NCI-H187 treated with DMSO at 0.1 percent for 48 hours (cell line): ENCODE measurements at places on chromosomes 7 and 10.

GRCh38 chr10:63286340-63286739 is 153.2 kb downstream of the NRBF2 start:
- no peak for DNase-seq

- no peak for DNase-seq
These were observed 91.4 kb downstream of the CARD11 start for GRCh38 chr7:2952316-2952715.

GRCh38 chr7:64516451-64516850 is 46.4 kb downstream of the ZNF680 start:
- no peak for DNase-seq

GRCh38 chr10:91163869-91164474 is 56.5 kb upstream of the PCGF5 start:
- DNase-seq: no peak

GRCh38 chr7:156935250-156935649 is 14.3 kb upstream of the NOM1 start:
- DNase-seq: no peak

- DNase-seq: peak; percentile 47
These were observed 22.9 kb downstream of the DNAJB12 start for GRCh38 chr10:72331575-72332422.

DNA sequence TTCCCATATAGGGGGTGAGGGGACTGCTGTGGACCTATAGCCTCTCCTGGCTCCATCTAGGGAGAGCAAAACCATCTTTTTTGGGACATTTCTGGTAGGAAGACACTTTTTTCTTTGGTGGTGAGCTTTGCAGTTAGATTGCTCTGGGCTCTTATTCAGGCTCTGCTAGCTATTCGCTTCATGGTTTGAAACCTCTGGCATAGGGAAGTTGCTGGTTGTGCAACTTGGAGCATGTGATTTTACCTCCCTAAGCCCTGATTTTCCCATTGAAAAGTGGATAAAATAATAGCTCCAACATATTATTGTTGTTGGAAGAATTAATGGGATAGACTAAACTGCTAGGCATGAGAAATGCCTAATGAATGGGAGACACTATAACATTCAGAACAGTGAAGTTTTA is 69.6 kb downstream of the CYP26A1 start:
- DNase-seq: no peak

GRCh38 chr10:69057951-69058297 is 30.0 kb upstream of the SRGN start:
- no peak for DNase-seq

GRCh38 chr7:80533287-80533686 is 21.4 kb upstream of the GNAT3 start:
- DNase-seq: no peak

- DNase-seq: no peak
These were observed 75.6 kb upstream of the NRBF2 start for GRCh38 chr10:63057509-63057908.

DNA sequence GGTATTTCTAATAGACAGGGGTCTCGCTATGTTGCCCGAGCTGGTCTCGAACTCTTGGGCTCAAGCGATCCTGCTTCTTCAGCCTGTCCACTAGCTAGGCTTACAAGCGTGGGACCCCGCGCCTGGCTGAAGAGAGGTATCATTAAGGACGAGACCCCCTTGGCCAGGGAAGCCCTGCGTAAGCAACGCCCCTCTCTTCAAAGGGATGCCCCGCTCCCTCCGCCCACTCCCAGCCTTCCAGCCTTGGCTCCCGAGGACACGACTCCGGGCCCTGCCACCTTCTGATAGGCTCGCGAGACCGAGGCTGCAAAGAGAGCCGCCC is 220 bp upstream of the ZKSCAN5 start:
- no peak for DNase-seq

GRCh38 chr10:26543567-26544306 is 105.6 kb downstream of the APBB1IP start:
- DNase-seq: no peak

GRCh38 chr10:91287276-91287675 is 66.8 kb downstream of the PCGF5 start:
- DNase-seq: no peak

- no peak for DNase-seq
These were observed 58.8 kb upstream of the ABLIM1 start for GRCh38 chr10:114716811-114717404.

DNA sequence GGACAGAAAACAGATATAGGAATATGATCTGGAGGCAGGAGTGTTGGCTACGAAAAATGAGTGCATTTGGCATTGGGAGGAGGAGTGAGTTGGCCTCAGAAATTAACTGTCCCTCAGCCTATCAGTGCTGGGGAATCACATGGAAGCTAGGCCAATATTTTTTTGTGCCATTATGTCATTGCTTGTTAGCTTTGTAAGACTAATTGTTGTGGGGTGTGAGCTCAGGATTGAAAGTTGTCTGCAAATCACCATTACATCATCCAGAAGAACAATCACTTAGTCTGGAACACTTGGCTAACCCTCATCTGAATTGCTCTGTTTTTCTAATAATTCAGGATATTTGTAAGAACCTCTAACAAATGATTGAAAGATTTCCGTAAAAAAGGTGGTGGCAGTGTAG is 45.2 kb upstream of the SEMA3D start:
- no peak for DNase-seq

GRCh38 chr10:74187237-74187636 is 36.2 kb downstream of the ADK start:
- no peak for DNase-seq

- DNase-seq: no peak
These were observed 63.7 kb downstream of the TACC2 start for GRCh38 chr10:122052701-122053100.

DNA sequence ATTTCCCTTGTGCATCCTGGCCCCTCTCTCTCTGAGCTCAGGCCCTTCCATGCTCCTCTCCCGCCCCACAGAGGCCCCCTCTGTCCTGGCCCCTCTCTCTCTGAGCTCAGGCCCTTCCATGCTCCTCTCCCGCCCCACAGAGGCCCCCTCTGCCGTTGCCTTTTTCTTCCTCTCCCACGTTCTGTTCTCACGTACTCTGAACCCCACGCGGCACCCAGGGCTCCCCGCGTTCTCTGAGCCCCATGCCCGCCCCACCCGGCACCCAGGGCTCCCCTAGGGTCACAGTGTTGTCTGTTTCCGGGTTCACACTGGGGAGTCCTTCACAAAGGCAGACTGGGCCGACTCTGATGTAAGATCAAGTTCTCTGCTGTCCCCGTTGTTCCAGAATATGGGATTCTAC is 336.8 kb downstream of the DNAJB6 start:
- DNase-seq: no peak

DNA sequence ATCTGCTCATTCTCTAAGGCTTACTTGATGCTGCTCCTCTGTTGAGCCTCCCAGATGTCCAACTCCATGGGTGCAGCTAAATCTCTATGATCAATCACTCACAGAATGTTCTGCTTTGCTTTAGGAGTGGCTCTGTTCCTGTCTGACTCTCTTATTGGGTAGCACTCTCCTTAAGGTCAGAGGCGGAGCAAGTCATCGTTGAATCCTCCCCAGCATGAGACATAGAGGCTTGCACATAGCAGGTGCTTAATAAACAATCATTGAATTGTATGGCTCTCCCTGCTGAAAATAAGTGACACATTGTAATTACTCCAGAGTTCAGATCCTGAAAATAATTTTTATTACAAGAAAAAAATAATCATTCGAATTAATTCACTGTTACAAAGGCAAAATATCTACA is 69.7 kb downstream of the NPS start:
- no peak for DNase-seq

DNA sequence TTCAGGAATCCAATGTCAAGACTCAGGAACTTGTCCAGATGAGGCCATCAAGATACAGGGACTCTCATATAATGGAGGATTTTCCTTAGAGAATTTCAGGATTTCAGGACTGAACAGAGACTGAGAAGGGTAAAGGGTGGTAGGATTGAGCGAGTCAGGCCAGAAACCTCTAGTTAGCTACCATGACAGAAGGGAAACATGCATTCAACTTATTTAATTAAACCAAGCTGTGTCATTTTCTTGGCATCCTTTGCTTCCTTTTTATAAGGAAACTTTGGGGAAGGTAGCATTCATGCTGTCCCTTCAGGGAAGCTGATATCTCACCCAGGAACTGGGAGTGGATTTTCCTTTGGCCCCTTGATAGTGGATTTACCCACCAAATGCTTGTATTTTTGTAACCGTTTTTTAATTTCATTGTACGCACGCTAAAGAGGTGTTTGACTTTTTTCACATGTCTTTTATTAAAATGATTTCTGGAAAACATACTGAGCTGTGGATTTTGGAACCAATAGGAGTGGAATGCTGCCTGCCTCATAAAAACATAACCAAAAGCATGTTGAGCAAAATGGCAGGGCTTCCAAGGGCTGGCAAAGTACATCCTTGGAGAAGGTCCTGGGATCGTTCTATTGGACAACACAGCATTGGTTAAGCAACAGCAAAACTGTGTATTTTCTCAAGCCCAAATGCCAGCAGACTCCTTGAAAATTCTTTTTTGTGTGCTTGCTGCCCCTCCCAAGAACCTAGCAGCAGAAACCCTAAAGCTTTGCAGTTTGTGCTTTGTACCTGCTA is 104.5 kb downstream of the CXCL12 start:
- no peak for DNase-seq

DNA sequence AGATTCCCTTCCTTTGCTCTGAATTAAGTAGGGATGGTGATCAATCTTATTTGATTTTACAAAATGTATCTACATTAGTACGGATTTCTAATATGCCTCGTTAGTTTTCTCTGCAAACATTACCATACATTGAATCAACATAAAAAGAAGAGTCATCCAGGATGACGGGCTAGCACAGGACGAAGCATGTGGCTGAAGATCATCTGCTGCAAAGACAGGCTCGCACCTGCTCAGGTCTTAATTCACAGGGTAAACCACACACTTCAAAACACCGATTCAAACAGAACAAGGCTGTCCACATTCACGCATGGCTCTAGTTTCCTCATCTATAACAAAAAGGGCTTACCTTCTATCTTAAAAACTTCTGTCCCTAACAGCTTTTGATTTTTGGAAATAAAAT is 323.0 kb downstream of the PARD3 start:
- DNase-seq: peak; percentile 3

GRCh38 chr7:6142871-6143380 is 111.8 kb downstream of the ANKRD61 start:
- DNase-seq: no peak

- no peak for DNase-seq
These were observed 20.2 kb upstream of the SEC61A2 start for GRCh38 chr10:12109286-12109685.

- DNase-seq: no peak
These were observed 5.4 kb downstream of the CACNB2 start for GRCh38 chr10:18145652-18146051.

- DNase-seq: no peak
These were observed 89.9 kb downstream of the RNF216 start for GRCh38 chr7:5691606-5692005.

DNA sequence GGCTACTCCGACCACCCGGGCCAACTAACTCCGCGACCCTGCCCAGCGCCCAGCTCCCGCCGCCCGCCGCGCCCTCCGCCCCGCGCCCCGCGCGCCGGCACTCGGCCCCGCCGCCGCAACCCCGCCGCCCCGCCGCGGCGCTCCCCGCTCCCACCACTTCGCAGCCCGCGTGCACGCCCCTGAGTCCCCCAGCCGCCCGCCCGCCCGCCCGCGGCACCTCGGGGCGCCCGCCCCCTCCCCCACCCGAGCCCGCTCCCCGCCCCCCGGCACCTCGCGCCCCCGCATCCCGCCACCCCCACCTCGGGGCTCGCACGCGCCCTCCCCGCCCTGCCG is 598 bp downstream of the JAZF1 start:
- DNase-seq: no peak

GRCh38 chr10:58439632-58440364 is 54.6 kb downstream of the TFAM start:
- DNase-seq: no peak
